PC-9 (cell line): ENCODE measurements at places on chromosomes 7 and 10.

DNA sequence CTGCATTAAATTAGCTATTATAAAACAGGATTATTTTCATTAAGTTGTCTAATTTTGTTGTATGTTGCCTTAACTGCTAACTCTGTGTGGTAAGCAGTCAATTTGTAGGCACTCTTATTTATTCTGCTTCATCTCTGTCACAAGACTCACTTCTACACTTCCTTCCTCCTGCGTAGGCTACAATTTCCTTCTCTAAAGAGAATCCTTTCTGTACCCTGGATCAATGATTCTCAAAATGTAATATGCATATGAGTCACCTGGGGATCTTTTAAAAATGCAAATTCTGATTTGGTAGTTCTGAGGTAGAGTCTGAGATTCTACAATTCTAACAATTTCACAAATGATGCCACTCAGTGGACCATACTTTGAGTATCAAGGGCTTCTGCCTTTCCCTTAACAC is 4.4 kb upstream of the UBE2D1 start:
- no peak for DNase-seq

DNA sequence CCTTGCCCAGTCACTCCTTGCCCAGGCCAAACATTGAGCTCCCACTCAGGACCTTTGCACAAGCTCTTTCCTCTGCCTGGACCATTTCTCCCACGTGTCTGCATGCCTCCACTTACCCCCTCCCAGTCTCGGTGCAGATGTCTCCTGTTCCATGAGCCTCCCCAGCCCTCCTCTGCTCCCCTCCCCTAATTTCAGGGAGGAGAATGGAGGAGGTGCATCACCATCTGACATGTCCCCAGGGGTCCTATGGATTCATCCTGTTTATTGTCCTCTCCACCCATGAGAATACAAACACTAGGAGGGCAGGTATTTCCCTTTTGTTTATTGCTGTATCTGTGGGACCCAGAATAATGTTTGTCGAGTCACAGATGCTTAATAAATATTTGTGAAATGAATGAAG is 8.6 kb upstream of the GRID2IP start:
- no peak for DNase-seq

DNA sequence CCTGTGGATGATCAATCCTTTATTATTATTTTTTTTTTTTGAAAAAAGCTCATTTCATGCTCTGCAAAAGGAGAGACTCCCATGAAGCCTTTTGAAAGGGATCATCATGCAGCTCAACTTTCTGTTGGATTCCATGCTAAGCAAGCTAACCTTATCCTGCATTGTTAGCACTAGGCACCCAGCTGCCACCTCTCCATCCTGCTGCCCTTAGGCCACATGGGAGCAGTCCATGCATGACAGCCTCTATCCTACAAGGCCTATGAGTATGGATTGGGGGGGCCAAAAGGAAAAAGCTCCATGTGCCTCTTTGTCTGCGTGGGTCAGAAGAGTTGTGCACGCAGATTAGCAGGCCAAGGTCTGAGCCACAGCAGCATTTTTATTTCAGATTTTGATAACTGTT is 19.2 kb downstream of the SMNDC1 start:
- no peak for DNase-seq

- no peak for DNase-seq
These were observed 1.5 kb downstream of the NIPSNAP2 start for GRCh38 chr7:55965805-55966421.

GRCh38 chr7:55180963-55181542 is 162.2 kb downstream of the EGFR start:
- no peak for DNase-seq

DNA sequence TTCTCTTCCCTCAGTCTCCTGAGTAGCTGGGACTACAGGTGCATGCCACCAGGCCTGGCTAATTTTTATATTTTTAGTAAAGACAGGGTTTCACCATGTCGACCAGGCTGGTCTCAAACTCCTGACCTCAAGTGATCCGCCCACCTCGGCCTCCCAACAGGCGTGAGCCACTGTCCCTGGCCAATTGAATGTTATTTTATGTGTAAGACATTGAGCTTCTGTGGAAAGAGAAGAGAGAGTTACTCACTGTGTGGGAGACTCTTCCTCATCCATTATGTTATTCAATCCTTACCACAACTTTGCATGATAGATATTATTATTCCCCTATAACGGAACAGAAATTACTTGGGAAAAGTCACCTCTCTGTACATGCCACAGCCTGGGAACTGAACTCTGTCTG is 32.6 kb upstream of the MXI1 start:
- DNase-seq = no peak

GRCh38 chr7:139041378-139042085 is 5.7 kb upstream of the ZC3HAV1L start:
- DNase-seq = no peak

DNA sequence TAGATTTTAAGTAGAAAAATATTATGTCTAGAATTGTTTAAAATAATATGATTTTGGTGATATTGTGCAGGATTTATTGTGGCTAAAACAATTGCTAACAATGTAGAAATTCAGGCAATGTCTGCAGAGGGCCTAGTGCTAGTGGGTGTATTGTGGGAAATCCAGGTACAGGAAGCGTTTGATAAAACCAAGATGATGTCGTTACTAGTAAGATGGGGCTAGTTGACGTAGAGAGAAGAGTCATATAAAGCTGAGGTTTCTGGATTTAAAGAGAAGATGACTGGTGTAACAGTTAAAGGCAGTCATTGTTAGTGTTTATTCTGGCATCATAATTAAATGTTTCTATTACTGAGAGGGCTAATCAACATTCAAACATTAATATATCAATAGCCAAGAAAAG is 43.5 kb downstream of the ADK start:
- DNase-seq = no peak

- DNase-seq = no peak
These were observed 608 bp downstream of the ACHE start for GRCh38 chr7:100894860-100895700.

DNA sequence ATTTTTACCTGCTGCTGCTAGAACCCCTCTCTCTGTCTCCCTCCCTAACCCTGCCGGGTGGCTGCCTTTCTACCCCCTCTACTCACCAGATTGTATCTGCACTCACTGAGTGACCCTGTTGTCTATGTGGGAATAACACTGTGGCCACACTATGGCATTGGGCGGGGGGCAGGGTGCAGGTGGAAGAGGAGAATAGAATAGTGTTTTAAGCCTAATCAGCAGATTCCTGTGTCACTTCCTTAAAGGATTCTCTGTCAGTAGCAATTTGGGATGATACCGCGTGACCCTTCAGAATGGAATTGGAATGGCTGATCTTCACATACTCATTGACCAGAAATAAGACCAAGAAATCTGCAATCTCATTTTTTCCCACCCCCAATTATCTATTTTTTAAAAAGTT is 67.1 kb upstream of the ANKRD1 start:
- no peak for DNase-seq

DNA sequence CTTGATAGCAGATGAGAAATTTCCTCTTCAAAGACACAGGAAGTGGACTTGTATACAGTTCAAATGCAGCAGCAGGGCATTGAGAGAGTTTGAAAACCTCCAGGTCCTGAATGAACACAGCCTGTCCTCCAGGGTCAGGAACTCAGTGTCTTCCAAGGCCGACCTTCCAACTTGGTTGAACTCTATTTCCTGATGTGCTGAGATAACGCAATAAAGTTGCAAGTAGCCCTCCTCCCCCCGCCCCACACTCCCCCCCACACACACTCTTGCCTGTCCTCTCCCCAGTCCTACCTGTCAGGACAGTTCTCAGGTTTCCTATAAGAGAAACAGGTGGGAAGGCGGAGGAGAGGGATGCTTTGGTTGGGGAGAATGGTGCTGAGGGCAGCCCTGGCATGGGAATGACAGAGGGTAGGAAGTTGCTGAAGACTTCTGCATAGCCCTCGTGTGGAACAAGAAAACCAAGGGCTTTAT is 90.0 kb downstream of the CCDC71L start:
- DNase-seq = no peak

DNA sequence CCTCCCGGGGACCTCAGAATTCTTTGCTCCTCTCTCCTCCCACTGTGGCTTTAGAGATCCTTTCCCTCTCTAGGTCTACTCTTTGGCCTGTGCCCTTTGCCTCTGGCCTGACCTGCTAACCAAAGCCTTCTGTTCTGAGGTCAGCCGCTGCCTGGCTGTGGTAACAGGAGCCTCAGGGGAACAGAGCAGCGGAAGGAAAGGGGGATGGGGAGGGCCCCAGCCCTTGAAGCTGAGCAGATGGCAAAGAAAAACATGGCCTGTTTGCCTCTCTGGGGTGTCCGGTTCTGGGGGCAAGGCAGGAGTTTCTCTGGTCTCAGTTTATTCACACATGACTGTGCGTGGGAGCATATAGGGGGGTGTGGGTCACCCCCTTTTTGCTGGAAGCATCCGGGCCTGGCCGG is 28.2 kb downstream of the COL26A1 start:
- no peak for DNase-seq

DNA sequence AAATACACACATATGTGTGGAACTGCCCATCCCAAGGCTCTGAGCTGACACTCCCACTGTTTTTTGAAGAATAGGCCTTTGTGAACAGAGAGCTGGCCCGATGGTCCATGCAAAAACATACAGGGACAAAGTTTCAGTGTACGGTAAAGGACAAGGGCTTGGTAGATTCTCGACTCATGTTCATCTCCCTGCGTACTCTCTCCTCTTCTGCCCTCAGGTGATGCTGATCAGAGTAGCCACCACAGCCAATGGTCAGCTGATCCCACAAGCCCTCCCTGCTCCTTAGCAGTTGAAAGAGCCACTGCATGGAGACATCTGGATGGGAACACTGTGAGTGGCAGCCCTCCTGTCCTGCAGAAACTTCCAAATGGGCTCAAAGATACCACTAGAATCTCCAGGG is 23.1 kb upstream of the C10orf71 start:
- DNase-seq = no peak

DNA sequence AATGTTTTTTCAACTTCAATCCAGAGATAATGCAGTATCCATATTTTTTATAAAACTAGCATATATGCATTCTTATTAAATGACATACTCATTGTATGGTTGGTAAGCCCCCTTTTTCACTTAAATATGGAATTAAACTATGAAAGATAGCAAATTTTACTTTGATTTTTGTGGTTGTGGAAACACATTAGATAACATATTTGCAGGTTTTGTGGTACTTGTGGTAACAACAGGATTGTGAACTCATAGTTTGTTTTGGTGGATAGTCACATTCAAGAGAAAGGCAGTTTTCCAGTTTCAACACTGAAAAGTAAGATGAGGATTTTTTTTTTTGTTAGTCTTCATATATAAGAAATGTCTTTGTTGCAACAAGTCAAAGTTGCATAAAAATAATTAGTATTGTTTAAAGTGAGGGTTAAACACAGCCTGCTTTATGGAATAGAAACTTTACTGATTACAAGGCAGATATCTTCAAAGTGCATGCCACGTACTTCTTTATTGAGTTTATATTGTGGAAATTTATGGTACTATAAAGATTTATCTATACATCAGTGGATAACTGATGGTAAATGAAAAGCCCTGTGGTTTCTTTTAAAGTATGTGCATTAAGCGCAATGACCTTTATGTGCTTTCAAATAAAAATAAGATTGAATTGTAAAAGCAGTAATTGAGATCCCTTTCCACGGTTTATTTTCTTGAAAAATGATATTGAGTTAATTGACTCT is 39.7 kb upstream of the SEMA3D start:
- DNase-seq = no peak
